ENCODE measurements at places on chromosomes 1 and 21.

GRCh38 chr21:32966120-32966519 lies 59.6 kb upstream of the OLIG2 start:
- no peak for DNase-seq

DNA sequence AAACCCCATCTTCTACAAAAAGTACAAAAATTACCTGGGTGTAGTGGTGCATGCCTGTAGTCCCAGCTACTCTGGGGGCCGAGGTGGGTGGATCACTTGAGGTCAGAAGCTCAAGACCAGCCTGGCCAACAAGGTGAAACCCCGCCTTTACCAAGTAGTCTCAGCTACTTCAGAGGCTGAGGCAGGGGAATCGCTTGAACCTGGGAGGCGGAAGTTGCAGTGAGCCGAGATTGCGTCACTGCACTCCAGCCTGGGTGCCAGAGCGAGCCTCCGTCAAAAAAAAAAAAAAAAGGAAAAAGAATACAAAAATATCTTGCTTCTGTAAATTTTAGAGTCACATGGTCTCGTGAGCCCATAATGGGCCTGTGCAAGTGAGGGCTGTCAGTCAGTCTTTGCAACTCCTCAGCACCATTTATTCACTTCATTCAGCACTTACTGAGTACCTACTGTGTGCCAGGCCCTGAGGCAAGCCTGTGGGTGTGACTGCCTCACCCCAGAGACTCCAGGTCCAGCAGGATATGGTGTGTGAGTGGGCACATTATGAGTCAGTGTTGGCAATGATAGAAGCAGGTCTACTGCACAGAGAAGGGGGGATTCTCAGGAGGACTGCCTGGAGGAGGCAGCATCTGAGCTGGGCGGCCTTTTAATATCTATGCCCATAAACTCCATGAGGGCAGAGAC lies 46.8 kb upstream of the TARDBP start:
- peak; percentile 23 for DNase-seq

- no peak for DNase-seq
Observed at GRCh38 chr1:9859281-9860014, 35.7 kb upstream of the CLSTN1 start.

GRCh38 chr1:150410582-150411101 lies 46.7 kb downstream of the RPRD2 start:
- DNase-seq = no peak

- no peak for DNase-seq
Observed at GRCh38 chr21:35190201-35190701, 141.1 kb upstream of the RUNX1 start.

DNA sequence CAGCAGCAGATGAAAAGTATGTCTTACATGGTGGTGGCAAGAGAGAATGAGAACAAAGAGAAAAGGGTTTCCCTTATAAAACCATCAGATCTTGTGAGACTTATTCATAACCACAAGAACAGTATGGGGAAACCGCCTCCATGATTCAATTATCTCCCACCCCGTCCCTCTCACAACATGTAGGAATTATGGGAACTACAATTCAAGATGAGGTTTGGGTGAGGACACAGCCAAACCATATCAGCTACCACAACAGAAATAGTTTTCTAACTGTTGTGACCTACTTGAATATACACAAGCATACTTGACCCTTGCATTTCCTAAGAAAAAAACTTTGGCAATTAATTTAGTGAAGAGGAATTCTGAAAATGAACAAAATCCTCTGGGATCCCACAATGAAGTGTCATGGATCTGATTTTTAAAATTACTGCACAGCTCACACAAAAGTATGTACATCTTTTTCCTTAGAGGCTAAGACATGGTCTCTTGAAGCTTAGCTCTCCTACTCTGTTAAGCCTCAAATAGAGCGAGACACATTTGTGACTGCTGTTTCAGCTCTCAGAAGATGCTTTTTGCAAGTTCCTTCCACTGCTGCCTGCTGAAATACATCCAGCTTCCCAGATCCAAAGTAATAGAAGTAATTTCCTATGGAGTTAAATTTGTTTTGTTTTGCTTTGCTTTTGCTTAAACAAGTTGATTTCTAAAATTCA lies 265.8 kb downstream of the DPYD start:
- no peak for DNase-seq

DNA sequence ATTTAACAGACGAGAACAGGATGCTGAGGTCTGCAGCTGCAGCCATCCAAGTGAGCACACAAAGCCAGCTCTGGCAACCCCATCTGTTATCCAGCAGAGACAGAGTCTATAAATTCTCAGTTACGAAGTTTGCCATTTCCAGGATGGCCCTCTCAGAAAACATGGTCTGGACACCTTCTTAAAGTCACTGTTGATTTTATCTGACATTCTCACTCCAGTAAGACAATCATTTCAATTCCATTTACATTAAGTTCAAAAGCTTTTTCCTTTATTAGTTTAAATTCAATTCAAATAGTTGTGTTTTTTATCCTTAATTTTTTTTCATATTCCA lies 125.5 kb downstream of the DMRTB1 start:
- no peak for DNase-seq

DNA sequence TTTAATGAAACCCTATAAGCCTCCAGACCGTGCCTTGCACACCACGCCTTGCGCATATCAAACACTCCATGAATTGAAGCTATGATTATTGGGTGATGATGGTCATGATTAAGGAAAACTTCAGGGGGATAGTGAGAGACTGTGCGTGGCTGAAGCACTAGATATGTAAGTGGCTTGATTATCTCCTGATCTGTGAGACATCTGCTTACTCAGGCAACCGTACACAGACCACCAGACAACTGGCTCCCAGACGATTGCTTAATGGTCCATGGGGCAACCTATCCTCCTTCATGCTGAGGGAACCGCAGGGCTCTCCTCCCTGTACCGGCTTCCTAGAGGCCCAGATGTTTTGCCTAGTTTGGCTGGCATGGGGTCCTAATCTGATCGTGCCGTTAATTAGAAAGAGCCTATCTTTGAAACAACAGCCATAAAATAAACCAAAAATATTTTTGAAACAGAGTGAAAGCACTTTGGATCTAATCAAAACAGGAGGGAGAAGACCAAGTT lies 51.6 kb downstream of the IRF2BP2 start:
- no peak for DNase-seq

- DNase-seq = no peak
Observed at GRCh38 chr1:172954476-172955150, 96.1 kb downstream of the TNFSF18 start.

GRCh38 chr1:93800856-93801255 lies 78.2 kb downstream of the DNTTIP2 start:
- DNase-seq = no peak

DNA sequence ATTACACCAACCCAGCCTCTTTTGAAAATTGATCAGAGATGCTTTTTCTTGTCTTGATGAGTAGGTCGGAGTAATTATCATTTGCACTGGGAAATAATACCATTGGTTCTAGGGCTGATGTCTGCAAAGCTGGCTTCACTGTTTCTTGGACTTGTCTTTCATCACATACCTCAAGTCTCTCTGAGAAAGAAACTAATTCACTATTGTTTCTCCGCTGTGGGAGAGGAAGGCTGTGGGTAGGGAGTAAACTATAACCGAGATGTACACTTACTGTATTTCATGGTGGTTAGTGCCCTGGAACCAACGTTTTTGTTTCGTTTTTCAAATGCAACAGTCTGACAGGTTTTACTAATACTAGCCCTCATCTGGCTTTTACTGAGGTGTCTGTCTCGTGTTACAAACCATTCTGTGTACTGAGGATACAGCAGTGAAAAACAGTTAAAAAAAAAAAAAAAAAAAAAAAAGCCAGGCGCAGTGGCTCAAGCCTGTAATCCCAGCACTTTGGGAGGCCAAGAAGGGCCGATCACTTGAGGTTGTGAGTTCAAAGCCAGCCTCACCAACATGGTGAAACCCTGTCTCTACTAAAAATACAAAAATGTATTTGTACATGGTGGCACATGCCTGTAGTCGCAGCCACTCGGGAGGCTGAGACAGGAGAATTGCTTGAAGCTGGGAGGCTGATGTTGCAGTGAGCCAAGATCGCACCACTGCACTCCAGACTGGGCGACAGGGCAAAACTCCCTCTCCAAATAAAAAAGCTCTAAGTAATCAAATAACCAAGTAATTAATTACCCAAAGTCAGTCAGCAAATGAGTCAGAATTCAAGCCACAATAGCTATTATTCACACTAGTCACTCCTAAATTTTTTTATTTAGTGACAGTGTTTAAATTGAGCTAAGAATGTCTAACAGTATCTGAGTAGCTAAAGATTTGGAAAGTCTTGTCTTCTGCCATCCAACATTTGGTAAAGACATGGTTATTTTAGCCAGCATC lies 23.3 kb downstream of the TOMM20 start:
- DNase-seq = no peak

- DNase-seq = peak; percentile 50
Observed at GRCh38 chr21:41817228-41817627, 50.4 kb upstream of the RIPK4 start.

All from activated CD4-positive, alpha-beta T cell treated with anti-CD3 and anti-CD28 coated beads for 48 hours (primary cell).